Fibroblast of pulmonary artery (primary cell): ENCODE measurements at places on chromosomes 13 and 19.

DNA sequence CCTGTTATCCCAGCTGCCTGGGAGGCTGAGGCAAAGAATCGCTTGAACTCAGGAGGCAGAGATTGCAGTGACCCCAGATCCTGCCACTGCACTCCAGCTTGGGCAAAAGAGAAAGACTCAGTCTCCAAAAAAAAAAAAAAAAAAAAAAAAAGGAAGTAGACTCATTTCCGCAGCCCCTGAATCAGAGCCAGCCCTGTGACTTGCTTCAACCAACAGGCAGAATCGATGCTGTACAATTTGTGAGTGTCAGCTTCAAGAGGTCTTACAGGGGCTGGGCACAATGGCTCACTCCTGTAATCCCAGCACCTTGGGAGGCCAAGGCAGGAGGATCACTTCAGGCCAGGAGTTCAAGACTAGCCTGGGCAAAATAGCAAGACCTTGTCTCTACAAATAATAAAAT lies 12.8 kb downstream of the ANKRD27 start:
- peak; percentile 85 for DNase-seq

GRCh38 chr19:15320116-15320515 lies 12.2 kb downstream of the BRD4 start:
- DNase-seq, result no peak

GRCh38 chr13:101875717-101876393 lies 423.4 kb downstream of the ITGBL1 start:
- DNase-seq, result peak; percentile 13

- DNase-seq, result no peak
Observed at GRCh38 chr13:102466610-102467190, 64.9 kb upstream of the FGF14 start.

GRCh38 chr13:76043874-76044273 lies 407.7 kb downstream of the LMO7 start:
- peak; percentile 3 for DNase-seq

DNA sequence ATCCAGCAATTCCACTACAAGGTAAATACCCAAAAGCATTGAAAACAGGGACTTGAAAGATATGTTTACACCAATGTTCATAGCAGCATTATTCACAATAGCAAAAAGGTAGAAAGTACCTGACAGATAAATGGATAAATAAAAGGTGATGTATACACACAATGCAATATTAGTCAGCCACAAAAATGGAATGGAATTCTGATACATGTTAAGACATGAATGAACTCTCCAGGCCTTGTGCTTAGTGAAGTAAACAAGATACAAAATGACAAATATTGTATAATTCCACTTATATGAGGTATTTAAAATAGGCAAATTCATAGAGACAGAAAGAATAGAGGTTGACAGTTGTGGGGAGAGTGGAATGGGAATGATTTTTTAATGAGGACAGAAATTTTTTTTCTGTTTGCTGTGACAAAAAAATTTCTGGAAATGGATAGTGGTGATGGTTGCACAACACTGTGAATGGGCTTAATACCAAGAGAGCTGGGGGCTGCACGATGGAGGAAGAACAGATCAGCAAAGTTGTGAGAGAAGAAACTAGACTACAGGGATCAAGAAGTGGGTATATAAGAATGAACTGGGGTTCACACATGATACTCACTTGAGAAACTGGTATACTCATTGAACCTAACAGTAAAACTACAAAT lies 137.2 kb downstream of the MZT1 start:
- DNase-seq, result no peak

- DNase-seq, result no peak
Observed at GRCh38 chr19:7900931-7901330, 2.7 kb upstream of the MAP2K7 start.

GRCh38 chr13:32354040-32354439 lies 38.7 kb downstream of the BRCA2 start:
- no peak for DNase-seq

DNA sequence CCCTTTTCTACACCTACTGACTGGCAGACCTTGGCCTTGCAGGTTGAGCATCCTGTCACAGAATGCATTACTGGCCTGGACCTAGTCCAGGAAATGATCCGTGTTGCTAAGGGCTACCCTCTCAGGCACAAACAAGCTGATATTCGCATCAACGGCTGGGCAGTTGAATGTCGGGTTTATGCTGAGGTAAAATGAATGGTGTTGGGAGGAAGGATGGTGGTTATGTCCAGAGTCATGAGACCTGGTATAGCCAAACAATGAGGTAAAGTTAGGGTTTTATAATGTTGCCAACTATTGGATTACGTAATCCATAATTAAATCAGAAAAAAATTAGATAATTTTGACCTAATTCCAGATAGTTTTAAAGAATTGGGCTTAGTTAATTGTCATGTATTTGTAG lies 212.5 kb downstream of the PCCA start:
- DNase-seq, result peak; percentile 6

GRCh38 chr13:50942630-50943311 lies 33.2 kb downstream of the RNASEH2B start:
- DNase-seq, result no peak

GRCh38 chr13:84491952-84492351 lies 609.7 kb upstream of the SLITRK1 start:
- DNase-seq, result no peak

GRCh38 chr19:37572203-37572602 lies 22.4 kb downstream of the ZNF571 start:
- peak; percentile 28 for DNase-seq

DNA sequence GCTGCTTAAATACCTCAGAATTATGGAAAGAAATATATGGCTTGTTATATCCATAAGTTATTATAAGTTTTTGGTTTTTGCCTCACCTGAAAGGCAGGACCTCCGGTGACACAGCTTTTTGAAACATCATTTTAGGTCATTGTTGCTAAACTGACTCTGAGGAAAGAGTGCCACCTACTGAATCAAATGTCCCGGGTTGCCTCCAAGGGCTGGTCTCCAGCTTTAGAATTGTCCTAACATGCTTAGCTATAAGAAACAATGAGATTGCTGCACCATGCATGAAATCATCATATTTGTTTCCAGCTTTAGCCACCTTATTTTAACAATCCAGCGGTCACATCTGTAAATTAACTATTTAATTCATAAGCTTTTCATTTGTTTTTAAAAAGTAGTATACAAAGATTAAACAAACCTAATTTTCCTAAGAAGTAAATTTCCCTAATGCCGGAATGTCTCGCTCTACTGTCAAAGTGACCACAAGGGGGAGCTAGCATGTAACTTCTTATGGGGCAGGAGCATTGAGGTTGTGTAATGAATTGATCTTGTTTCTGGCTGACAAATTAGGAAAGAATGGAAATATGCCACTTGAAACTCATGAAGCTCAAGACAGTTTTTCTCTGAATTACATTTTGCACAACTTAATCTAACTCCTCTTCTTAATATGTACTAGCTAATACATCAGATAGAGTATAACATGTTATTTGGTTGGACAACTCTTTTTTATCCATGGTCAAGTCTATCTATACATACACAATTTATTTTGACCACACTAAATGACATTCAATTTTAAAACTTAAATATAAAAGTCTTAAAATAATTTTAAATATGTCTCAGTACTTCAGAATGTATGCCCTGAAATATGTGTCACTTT lies 6.7 kb upstream of the PCDH17 start:
- DNase-seq, result peak; percentile 76

DNA sequence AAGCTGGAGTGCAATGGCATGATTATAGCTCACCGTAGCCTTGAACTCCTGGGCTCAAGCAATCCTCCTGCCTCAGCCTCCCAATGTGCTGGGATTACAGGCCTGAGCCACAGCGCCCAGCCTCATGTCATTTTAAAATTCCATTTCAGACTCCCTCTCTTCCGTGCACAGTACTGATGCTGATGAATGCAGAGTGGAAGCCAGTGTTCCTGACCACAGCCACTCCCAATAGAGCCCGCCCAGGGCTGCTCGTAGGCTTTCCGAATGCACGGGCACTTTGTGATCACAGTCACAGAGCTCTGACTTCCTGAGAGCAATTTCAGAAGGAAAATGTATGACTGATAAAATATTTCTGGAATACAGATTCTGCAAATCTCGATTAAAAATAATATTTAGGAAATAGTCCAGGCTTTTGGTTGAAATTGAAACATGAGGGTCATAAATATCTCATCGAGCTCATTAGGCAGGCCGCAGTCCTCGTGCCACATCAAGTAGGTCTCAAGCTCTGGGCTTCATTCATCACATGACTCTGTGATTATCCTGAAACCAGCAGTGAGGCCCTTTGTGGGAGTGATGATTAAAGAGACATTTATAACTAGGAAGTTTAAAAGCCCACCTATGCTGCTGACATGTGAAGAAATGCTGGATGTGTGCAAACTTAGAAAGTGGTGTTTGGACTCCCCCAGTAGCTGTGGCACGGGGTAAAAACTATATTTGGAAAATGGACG lies 38.9 kb upstream of the AMER2 start:
- DNase-seq, result no peak

GRCh38 chr19:47313754-47314295 lies 4.2 kb downstream of the C5AR1 start:
- no peak for DNase-seq

DNA sequence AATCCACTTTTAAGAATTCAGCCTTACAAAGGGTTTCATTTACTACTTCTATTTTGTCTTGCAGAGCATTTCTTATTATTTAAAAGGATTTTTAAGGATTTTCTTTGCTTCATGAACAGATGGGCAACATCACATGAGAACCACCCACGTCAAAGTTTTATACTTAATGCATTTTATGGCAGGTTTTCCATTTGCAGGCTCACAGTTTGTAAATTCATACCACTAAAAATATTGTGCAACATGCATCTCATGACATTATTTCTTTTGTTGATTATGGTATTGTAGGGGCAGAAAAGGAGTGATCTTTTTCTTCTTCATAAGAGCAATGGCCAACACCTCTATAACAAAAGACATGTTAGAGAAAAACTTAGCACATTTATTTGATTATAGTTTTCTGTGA lies 554.0 kb upstream of the SPRY2 start:
- DNase-seq, result no peak

- no peak for DNase-seq
Observed at GRCh38 chr19:15124572-15125231, 17.5 kb downstream of the SYDE1 start.

DNA sequence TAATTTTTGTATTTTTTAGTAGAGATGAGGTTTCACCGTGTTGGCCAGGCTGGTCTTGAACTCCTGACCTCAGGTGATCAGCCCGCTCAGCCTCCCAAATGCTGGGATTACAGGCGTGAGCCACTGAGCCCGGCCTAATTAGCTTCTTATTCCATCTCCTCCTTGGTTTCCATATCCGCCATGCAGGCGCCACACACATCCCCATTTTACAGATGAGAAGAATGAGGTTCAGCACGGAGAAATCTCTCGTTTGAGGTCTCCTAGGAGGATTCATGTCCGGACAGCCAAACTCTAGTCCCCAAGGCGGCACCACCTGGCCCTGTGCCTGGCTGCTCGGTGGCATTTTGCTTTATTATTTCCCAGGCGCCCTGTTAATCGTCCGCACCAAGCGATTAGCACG lies 46.2 kb upstream of the PTPRS start:
- no peak for DNase-seq

GRCh38 chr13:21670883-21671619 lies at the start of gene FGF9:
TSS of gene FGF9 (plus strand) at chr13:21671073. CDS start at chr13:21671913, 840 bp downstream.
- DNase-seq, result peak; percentile 79

- DNase-seq, result peak; percentile 17
Observed at GRCh38 chr13:39284801-39285388, 246.6 kb downstream of the NHLRC3 start.

GRCh38 chr19:23872282-23872919 lies 42.3 kb upstream of the ZNF726 start:
- DNase-seq, result no peak

- DNase-seq, result no peak
Observed at GRCh38 chr19:13150931-13151604, 857 bp downstream of the IER2 start.

DNA sequence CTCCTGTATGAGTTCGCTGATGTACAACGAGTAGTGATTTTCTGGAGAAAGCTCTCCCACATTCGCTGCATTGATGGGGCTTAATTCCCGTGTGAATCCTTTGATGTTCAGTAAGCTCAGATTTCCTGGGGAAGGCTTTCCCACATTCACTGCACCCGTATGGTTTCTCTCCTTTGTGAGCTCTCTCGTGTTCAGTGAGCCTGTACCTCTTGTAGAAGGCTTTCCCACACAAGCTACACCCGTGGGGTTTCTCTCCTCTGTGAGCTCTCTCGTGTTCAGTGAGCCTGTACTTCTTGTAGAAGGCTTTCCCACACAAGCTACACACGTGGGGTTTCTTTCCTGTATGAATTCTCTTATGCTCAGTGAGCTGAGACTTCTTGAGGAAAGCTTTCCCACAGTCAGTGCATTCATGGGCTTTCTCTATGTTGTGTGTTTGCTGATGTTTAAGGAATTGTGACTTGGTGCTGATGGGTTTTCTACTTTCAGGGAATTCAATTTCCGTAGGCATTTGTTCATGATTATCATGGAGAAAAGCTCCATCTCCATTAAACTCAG lies 3.5 kb upstream of the ZNF577 start:
- DNase-seq, result no peak

GRCh38 chr13:109764045-109764444 lies 22.3 kb downstream of the IRS2 start:
- no peak for DNase-seq

DNA sequence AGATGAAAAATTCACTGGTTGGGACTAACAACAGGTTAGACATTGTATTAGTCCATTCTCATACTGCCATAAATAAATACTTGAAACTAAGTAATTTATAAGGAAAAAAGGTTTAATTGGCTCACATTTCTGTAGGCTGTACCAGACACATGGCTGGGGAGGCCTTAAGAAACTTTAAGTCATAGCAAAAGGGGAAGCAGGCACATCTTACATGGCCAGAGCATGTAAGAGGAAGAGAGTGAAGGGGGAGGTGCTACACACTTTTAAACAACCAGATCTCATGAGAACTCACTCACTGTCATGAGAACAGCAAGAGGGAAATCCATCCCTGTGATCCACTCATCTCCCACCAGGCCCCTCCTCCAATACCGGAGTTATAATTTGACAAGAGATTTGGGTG lies 125.9 kb downstream of the SUCLA2 start:
- DNase-seq, result no peak

DNA sequence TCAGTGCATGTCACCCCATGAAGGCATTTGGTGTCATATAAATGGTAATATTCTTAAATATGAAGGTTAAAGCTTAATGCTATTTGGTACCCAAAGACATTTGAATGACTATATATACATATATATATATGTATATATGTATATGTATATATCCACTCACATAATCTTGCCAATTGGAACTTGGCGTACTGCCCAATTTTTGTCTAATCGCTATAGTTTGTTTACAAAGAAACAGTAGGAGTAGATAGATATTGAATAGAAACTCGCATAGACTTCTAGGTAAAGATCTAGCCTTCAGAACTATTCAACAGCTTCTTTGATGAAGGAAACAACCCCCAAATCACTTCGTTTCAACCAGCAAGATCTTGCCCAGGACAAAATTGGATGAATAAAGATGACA lies 24.1 kb downstream of the KLF5 start:
- DNase-seq, result no peak

GRCh38 chr19:30659638-30660037 lies 287.5 kb downstream of the ZNF536 start:
- DNase-seq, result no peak

GRCh38 chr13:113654175-113654560 lies 3.8 kb downstream of the ATP4B start:
- no peak for DNase-seq
